ENCODE measurements at places on chromosomes 11 and 22.
A peak's percentile ranks its signal among the peaks of the same experiment; 100 is the strongest.

GRCh38 chr11:128789497-128790150 is 77.5 kb downstream of the KCNJ1 start:
- DNase-seq: no peak

DNA sequence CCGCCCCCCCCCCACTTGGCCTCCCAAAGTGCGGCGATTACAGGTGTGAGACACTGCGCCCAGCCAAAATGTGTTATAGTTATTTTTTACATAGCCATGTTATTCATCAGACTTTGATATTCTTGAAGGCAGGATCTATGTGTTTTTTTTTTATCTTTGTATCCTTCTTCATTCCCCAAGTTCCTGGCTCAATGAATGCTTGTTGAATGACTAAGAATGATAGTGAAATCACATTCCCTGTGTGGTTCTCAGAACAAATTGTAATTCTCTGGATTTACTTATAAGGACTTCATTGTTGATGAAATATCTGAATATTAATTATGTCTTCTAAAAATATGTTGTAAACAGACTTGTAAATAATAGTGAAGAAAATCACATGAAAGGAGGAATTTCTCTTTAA is 33.5 kb downstream of the MMP7 start:
- peak; percentile 91 for DNase-seq

GRCh38 chr11:71086687-71087258 is 165.6 kb downstream of the SHANK2 start:
- peak; percentile 21 for DNase-seq

DNA sequence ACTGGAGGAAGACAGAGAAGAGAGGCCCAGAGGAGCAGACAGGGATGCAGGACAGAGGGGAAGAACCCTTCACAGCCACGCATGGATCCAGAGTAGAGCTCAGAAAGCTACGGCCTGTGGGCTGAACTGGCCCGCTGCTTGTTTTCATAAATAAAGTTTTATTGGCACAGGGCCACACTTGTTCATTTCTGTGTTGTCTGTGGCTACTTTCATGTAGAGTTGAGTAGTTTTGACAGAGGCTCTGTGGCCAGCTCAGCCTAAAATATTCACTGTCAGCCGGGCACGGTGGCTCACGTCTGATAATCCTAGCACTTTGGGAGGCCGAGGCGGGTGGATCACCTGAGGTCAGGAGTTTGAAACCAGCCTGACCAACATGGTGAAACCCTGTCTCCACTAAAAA is 26.2 kb upstream of the GAL start:
- no peak for DNase-seq

DNA sequence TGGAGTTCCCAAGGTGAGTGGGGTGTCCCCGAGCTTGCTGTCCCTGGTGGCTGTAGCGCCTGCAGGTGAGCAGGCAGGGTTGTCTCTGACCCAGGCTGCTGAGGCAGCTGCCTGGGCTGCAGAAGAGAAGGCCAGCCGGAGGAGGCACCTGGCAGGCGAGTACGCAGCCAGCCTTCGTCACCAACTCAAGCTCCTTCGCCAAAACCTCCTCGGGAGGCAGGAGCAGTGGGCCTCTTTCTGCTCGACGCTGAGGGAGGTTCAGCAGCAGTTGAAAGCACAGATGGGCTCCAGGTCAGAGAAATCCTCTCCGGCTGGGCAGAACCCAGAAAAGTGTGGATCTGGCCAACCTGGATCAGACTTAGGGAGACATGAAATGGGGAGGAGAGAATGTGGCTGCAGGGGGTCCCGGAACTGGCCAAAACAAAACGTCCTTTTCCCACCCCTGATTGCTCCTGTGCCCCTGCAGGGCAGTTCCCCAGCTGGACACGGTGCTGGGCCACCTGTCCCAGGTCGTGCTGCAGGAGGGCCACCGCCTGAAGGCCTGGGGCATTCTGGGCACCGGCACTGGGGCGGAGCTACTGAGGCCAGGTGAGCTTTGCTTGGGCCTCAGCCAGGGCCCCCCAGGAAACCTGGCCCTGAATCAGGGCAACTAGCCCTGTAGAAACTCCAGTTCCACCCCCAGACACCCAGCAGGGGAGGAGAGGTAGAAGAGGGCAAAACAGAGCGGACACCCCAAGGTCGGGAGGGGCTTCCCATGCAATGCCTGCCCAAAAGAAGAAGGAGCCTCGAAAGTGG is 56.7 kb downstream of the BTG4 start:
- DNase-seq: no peak

DNA sequence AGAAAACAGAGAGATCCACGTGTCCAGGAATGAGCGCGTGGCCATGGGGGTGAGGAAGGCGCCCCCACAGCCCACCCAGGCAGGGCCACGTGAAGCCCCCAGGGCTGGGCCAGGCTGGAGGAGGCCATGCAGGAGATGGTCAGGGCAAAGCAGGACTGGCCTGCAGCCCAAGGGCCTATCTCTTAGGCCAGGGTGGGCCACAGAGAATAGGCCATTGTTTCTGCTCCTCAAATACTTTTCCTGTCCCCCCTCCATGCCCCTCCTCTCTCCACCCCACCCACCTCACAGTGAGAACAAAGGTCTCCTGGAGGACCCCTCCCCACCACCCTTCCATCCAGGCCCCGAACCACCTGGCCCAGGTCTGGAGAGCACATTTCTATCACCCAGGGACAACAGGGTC is 8.3 kb upstream of the CDC42EP1 start:
- DNase-seq: no peak

DNA sequence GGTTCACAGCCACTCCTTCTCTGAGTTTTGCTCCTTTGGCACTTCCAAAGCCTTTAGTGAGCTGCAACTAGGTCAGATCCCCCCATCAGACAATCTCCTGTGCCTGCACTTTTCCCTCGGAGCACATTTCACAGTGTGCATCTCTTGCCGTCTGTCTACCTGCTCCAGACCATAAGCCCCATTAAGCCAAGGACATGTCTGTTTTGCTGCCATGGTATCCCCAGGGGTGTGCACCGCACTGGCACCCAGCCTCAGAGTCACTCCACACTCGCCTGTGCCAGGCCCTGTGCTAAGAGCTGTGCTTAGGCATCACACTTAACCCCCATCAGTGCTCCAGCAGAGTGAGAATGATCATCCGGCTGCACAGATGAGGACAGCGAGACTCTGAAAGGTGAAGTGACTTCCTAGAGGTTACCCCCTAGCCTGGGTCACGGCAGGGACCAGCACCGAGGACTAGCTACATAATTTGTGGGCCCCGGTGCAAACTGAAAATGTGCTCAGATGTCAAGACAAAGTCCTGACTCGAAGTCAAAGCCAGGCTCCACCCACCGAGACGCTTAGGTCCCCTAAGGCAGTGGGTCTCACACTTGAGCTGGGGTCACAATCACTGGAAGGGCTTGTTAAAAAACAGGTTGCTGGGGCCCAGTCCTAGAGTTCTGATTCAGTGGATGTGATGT is 33.9 kb downstream of the ARRB1 start:
- no peak for DNase-seq

DNA sequence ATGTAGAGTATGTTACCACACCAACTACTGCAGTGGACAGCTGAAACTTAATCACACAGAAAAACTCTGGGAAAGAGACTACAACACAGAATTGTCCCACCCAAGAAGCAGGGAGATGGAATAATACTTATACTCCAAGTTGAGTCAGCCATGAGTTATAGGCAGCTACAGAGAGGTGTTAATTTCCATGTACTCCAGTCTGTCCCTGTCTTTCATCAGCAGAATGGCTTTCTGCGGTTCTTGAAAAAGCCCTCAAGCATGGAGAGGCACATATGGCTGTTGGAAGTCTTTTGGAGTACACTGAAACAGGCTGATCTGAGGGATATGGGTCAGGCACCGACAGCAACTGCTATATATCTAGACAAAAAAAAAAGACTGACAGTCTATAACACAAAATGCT is 219.5 kb downstream of the DLG2 start:
- DNase-seq: no peak

DNA sequence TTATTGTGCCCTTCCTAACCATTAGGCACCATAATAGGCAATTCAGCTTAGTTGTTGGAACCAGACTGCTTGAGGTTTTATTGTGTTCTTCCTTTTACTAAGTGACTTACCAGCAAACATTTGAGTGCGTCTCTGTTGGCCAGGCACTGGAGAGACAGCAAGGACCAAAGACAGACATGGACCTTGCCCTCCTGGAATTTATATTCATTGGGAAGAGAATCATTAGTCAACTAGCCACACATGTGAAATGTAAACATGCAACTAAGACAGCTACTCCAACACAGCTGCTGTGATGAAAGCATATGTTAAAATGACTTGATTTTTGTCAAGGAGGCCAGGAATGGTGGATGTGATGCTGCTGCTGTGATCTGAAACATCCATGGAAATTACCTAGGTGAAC is 106.4 kb downstream of the TRAF6 start:
- DNase-seq: no peak

DNA sequence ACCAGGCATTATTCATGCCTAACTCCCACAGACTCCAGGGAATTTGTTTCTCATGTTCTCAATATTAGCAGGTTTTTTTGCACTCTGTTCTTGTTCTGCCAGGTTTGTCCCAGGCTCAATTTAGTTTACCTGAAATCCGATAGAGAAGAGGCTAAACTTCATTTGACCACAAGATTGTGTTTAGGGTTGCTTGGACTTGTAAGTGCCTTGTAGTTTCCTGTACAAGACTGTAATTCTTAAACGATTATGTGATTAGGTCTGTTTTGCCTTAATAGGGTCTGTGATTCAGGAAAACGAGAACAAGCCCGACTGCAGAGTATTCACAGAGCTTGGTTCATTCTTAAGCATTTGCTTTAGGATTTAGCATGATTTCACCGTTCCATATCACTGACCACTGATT is 1.8 kb downstream of the PRSS23 start:
- DNase-seq: no peak

DNA sequence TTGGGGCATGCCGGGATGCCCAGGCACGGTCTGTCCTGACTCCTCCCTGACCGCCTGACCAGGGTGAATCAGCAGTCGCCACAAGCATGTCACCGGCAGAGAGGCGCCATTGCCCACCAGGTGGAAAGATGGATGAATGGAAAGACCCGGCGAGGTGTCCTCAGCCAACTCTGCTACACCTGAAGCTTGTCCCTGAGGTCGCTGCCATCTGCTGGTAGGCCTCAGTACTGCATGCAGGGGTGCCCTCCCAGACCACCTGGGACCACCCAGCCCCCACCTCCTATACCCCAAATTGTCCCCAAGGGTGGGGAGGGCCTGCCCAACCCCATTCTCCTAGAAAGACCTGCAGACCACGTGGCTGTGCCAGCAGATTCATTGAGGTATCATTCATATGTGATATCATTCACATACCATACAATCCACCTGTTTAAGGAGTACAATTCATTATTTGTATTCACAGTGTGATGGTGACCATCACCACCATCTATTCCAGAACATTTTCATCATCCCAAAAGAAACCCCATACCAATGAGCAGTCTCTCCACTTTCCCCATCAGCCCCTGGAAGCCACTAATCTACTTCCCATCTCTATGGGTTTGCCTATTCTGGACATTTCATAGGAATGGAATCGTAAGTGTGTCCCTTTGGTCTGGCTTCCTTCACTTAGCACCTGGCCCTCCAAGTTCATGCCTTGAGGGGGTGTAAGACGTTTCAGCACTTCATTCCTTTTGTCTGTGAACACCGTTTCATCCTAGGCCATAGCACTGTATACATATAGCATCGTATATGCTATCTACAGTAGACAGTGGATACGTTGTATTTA is 17.5 kb downstream of the FGF3 start:
- DNase-seq: peak; percentile 4

DNA sequence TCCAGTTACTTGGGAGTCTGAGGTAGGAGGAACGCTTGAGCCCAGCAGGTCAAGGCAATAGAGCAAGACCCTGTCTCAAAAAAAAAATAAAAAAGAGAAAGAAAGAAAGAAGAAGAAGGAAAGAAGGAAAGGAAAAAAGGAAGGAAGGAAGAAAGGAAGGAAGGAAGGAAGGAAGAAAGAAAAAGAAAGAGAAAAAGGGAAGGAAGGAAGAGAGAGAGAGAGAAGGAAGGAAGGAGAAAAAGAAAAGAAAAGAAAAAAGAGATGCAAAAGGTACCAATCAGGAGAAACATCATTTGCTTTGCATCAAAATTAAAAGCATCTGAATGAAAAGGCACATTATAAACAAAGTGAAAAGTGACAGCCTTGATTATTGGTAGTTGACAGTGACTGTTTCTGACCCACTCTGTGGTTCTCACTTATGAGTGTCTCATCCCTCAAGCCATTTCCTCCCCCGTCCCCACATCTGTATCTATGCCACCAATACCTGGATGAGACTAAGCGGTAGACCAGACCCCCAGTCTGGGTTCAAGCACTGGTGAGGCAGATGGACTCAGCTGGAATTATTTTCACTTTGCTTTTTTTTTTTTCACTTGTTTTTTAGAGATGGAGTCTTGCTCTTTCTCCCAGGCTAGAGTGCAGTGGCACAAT is 33.0 kb upstream of the XBP1 start:
- no peak for DNase-seq

DNA sequence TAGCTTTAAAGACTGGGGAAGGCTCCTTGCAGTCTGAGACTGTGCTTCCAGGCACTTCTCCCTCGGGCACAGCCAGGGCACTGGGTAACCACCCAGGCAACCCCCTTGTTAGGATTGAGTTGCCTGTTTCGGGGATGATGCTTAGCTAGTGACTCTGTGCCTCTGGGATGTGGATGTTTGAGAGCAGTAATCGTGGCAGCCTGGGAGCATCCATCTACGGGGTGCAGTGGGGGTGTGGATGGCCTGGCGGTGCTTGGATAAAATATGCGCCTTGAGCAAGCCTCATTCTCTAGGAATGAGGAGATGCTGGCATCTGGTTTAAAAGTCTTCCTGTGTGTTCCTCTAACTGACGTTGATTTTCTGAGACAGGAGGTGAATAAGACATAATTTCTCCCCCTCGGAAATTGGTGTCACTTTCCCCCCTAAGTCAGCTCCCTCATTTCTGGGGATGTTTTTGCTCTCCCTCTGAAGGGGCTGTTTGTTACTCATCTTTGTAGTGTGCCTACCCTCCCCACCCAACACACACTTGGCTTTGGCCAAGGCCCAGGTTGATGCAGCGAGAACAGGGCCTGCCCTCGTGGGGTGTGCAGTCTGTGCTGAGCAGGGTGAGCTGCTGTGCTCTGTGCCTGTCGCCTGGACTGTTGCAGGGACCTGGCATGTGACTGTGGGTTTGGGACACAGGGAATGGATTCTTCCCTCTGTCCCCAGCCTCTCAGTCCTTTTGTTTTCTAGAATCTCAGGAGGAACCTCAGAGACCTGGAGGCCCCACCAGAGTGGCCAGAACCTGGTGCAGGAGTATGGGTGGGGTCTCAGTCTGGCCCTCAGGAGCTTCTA is 2.0 kb downstream of the GNAZ start:
- DNase-seq: peak; percentile 46

DNA sequence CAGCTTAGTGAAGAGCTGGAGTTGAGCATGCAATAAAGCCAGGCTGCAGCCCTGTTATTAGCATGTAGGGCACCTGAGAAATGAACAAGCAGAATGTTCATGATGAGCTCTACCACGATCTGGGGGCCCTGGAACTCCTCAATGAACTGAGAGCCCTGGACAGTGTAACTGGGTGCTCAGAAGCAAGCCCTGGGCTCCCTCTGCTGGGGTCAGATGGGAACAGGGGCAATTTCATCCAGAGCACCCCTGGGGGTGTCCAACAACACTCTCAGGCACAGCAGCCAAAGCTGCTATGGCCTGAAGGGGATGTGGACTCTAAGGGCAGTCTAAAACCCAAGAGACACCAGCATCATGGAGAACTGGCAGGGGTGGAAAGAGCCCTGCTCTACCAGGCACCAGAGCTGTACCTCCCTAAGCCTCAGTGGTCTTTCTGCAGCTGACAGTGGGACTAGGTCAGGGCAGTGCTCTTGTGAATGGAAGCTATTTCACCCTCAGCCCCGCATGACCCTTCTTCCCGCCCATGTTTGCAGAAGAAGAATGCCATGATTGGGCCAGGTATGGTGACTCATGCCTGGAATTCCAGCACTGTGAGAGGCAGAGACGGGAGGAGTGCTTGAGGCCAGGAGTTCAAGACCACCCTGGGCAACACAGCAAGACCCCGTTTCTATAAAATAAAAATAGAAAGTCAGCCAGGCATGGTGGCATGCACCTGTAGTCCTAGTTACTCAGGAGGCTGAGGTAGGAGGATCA is 28.9 kb downstream of the THOC5 start:
- peak; percentile 37 for DNase-seq
